ENCODE measurements at places on chromosomes 4 and X. TPM values are rescaled to one million over a fixed set of nuclear protein-coding genes. Genes with fewer than 3 reads are reported as not detected.

DNA sequence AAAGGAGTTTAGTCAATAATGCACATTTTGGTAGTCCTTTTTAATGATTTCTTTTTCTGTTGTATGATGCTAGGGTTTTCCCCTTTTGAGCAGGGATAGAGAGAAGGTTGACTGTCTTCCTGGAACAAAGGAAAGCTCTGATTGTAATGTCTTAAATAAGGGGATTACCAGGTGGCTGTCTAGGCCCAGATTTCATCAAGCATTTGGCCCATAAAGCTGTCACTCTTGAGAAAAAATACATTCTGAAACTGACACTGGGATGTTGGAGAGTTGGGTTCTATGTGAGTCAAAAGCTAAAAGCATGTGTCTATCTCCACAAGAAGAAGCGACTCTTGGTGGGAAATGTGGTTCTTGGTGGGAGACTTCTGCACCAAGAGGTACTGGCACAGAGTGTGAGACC, 26.4 kb downstream of the KIAA1210 start:
- no peaks in the 10 kb centered on the region for H3K36me3 ChIP-seq
- no peak for DNase-seq
- no peak overlapping the region for H3K4me3 ChIP-seq
- no peaks in the 10 kb centered on the region for H3K27me3 ChIP-seq
- peaks cover 2% of the 10 kb centered on the region for H3K4me1 ChIP-seq

GRCh38 chrX:136271300-136271699, 20.1 kb upstream of the MAP7D3 start:
- DNase-seq, result no peak
- no peak overlapping the region for H3K27ac ChIP-seq
- H3K4me3 ChIP-seq, result no peak overlapping the region
- H3K36me3 ChIP-seq, result no peaks in the 10 kb centered on the region
- peaks cover 18% of the 10 kb centered on the region for H3K4me1 ChIP-seq

- H3K36me3 ChIP-seq, result peaks cover 39% of the 10 kb centered on the region
- peaks cover 1% of the 10 kb centered on the region for H3K27me3 ChIP-seq
- no peaks in the 10 kb centered on the region for H3K4me1 ChIP-seq
- peak overlapping the region; percentile 57 for H3K27ac ChIP-seq
- DNase-seq, result no peak
Observed at GRCh38 chr4:118807659-118808058, 28.3 kb downstream of the SEC24D start.

DNA sequence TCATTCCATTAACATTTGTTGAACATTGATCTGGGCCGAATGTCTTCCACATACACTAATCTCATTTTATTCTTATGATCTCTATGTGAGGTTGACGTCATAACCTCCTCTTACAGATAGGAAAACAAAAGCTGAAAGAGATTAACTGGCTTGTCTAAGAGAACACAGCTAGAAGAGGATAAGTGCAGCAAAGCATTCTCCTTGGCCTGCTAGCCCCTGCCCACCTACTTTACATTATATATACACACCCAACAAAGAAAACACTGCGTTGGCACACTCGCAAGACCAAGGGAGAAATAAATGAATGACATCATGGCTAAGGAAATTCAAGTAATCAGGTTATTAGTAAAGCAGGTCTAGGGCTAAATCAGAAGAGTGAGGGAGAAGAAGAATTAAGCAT, 138.4 kb downstream of the PARM1 start:
- H3K4me1 ChIP-seq, result peaks cover 7% of the 10 kb centered on the region

DNA sequence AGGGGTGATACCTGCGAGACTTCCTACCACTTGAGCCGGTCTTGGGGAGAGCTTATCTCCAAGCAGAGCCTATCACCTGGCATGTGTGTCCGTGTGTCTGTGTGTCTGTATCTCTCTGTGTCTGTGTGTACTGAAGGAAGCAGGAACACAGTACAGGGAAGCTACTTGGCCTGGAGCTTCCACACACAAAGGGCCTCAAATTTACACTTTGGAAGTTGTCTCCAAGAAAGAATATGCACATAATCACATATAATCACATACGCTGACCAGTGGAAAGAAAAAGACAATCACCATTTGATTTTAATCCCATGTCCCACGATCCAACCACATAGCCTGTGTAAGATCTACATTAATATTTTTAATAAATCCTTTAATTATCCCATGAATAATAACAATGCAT, 13.2 kb upstream of the NKX6-1 start:
- peaks cover 3% of the 10 kb centered on the region for H3K27me3 ChIP-seq
- H3K27ac ChIP-seq, result no peak overlapping the region
- no peak overlapping the region for H3K4me3 ChIP-seq
- DNase-seq, result no peak
- peaks cover 6% of the 10 kb centered on the region for H3K4me1 ChIP-seq
- no peaks in the 10 kb centered on the region for H3K36me3 ChIP-seq

- no peak for DNase-seq
- no peaks in the 10 kb centered on the region for H3K36me3 ChIP-seq
- no peaks in the 10 kb centered on the region for H3K4me1 ChIP-seq
- peaks cover 12% of the 10 kb centered on the region for H3K27me3 ChIP-seq
- no peak overlapping the region for H3K4me3 ChIP-seq
Observed at GRCh38 chr4:6731318-6731675, 15.3 kb downstream of the BLOC1S4 start.

- H3K36me3 ChIP-seq, result peaks cover 7% of the 10 kb centered on the region
- peak; percentile 71 for DNase-seq
- no peaks in the 10 kb centered on the region for H3K27me3 ChIP-seq
- peak overlapping the region; percentile 34 for H3K27ac ChIP-seq
Observed at GRCh38 chr4:38179690-38180377, 219.6 kb downstream of the PTTG2 start.

DNA sequence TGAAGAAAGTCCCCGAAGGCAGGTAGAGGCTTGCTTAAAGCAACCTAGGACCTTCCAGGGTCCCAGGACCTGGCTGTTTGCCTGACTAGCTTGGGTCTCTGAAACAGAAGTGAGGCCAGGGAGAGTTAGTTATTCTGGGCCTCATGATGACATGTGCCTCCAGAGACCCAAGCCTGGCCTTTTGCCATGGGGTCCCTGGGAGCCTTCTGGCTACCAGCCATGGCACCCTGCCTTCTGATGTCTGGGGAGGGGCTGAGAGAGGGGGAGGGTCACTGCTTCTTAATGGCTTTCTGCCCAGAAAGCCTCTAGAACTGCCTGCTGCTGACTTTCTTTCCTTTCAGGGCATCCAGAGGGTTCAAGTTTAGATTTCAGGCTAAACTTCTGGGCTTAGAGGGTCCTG, 1.0 kb upstream of the STARD8 start:
- DNase-seq, result no peak
- H3K4me3 ChIP-seq, result no peak overlapping the region
- H3K27me3 ChIP-seq, result peaks cover 2% of the 10 kb centered on the region
- peaks cover 11% of the 10 kb centered on the region for H3K4me1 ChIP-seq
- H3K36me3 ChIP-seq, result no peaks in the 10 kb centered on the region

DNA sequence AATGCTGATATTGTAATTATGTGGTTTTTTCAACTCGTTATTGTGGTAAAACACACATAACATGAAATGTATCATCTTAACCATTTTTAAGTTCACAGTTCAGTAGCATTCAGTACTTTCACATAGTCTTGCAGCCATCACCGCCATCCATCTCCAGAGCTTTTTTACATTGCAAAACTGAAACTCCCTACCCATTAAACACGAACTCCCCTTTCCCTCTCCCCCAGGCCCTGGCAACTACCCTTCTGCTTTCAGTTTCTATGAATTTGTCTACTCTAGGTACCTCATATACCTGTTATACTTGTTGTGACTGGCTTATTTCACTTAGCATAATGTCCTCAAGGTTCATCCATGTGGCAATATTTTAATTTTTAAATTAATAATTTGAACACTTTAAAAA, 380.6 kb downstream of the MAPK10 start:
- no peak overlapping the region for H3K27ac ChIP-seq
- no peak for DNase-seq
- H3K4me1 ChIP-seq, result no peaks in the 10 kb centered on the region
- H3K27me3 ChIP-seq, result peaks cover 2% of the 10 kb centered on the region
- H3K36me3 ChIP-seq, result no peaks in the 10 kb centered on the region
- no peak overlapping the region for H3K4me3 ChIP-seq

DNA sequence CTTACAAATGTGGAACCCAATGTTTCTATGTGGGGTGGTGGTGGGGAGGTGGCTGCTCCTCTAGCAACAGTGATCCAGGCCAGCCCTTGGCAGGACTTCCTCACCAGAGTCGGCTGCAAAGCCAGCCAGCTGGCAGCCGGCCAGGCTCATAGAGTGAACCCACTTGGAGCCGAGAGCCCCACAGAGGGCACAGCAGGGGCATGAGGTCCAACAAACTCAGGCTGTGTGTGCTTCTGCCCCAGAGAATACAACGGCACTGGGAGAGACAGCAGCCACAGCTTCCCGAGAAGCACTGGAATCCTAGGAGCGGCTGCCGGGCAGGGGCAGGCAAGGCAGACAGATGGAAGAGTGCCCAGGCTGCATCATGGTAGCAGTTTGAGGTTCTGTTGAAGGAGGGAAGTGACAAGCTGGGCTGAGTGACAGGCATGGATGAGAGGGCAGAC, 23.5 kb upstream of the SOWAHD start:
- no peak overlapping the region for H3K27ac ChIP-seq
- no peak for DNase-seq
- H3K4me1 ChIP-seq, result no peaks in the 10 kb centered on the region
- H3K27me3 ChIP-seq, result no peaks in the 10 kb centered on the region
- H3K36me3 ChIP-seq, result no peaks in the 10 kb centered on the region

- no peak for DNase-seq
- H3K36me3 ChIP-seq, result no peaks in the 10 kb centered on the region
- no peak overlapping the region for H3K27ac ChIP-seq
Observed at GRCh38 chr4:165844161-165844560, 28.9 kb upstream of the TLL1 start.

- no peaks in the 10 kb centered on the region for H3K27me3 ChIP-seq
- no peak overlapping the region for H3K27ac ChIP-seq
- H3K36me3 ChIP-seq, result no peaks in the 10 kb centered on the region
- H3K4me3 ChIP-seq, result no peak overlapping the region
- no peak for DNase-seq
Observed at GRCh38 chrX:5176766-5177165, 1051.9 kb downstream of the NLGN4X start.

DNA sequence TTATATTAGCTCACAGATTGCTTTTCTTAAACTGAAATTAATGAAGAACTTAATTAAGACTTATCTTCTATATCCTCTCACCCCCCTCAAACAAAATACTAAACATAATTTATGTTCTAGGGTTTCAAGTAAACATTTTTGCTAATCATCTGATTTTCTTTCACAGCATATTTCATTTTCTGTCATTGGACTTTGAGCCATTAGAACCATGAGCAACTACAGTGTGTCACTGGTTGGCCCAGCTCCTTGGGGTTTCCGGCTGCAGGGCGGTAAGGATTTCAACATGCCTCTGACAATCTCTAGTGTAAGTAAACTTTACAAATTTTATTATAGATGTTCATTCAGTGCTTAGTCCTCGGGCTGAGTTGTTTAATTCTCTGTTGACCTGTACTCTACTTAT, 3.3 kb downstream of the PDLIM5 start:
- H3K36me3 ChIP-seq, result peaks cover 25% of the 10 kb centered on the region
- DNase-seq, result no peak
- peaks cover 41% of the 10 kb centered on the region for H3K4me1 ChIP-seq
- no peak overlapping the region for H3K4me3 ChIP-seq
- H3K27me3 ChIP-seq, result peaks cover 5% of the 10 kb centered on the region

DNA sequence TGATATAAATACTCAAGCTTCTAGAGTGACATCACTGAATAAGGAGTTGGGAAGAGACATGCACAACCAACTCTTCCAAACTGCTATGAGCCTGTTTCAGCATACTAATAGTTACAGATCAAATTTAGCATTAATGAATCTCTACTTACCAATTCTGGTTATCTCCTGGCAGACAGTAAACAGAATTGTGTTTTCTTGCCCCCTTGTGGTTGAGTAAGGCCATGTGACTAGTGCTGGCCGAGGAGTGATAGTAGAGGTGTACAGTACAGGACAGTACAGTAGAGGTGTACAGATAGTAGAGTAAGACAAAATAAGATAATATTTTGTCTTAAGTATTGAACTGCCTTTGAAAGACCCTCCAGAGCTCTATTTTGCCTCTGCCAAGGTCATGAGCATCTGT, 681.4 kb downstream of the GABRG1 start:
- H3K27ac ChIP-seq, result no peak overlapping the region
- DNase-seq, result no peak
- no peak overlapping the region for H3K4me3 ChIP-seq
- H3K4me1 ChIP-seq, result no peaks in the 10 kb centered on the region

- H3K27ac ChIP-seq, result peak overlapping the region; percentile 58
- peak overlapping the region; percentile 14 for H3K4me3 ChIP-seq
- H3K27me3 ChIP-seq, result no peaks in the 10 kb centered on the region
- no peak for DNase-seq
- H3K4me1 ChIP-seq, result peaks cover 6% of the 10 kb centered on the region
- no peaks in the 10 kb centered on the region for H3K36me3 ChIP-seq
Observed at GRCh38 chrX:41732260-41732659, 8.3 kb downstream of the GPR82 start.

GRCh38 chrX:40617566-40617965, 5.7 kb upstream of the MPC1L start:
- H3K27ac ChIP-seq, result no peak overlapping the region
- no peaks in the 10 kb centered on the region for H3K4me1 ChIP-seq

GRCh38 chr4:128682942-128683666, 126.4 kb upstream of the JADE1 start:
- no peak overlapping the region for H3K4me3 ChIP-seq
- H3K27ac ChIP-seq, result no peak overlapping the region
- H3K27me3 ChIP-seq, result peaks cover 4% of the 10 kb centered on the region
- H3K36me3 ChIP-seq, result no peaks in the 10 kb centered on the region
- DNase-seq, result no peak

- peak overlapping the region; percentile 10 for H3K27ac ChIP-seq
- H3K4me1 ChIP-seq, result peaks cover 5% of the 10 kb centered on the region
- no peaks in the 10 kb centered on the region for H3K36me3 ChIP-seq
- DNase-seq, result no peak
- H3K4me3 ChIP-seq, result no peak overlapping the region
- no peaks in the 10 kb centered on the region for H3K27me3 ChIP-seq
Observed at GRCh38 chr4:128819082-128819742, 9.7 kb downstream of the JADE1 start.

DNA sequence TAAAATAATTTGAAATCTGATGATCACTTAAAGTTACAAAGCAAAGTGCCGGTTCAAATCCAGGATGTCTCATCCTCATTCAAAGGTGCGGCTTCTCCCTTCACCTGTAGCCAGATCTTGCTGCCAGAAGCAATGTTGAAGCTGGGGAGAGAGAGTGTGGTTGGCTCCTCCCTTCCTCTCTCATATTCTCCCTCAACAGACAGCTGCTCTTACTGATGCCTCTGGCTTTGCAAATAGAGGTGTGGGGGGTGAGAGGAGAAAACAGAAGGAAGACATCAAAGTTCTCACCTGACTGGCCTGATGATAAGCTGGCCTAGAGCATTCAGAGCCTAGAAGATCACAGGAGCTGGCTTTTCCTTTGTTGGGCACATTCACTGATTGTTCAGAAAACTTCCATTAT, 28.3 kb upstream of the BTC start:
- no peaks in the 10 kb centered on the region for H3K4me1 ChIP-seq
- peaks cover 6% of the 10 kb centered on the region for H3K36me3 ChIP-seq
- no peak for DNase-seq
- peaks cover 1% of the 10 kb centered on the region for H3K27me3 ChIP-seq
- H3K4me3 ChIP-seq, result no peak overlapping the region

GRCh38 chr4:108560616-108561015, 59.8 kb upstream of the RPL34 start:
- peaks cover 4% of the 10 kb centered on the region for H3K27me3 ChIP-seq
- H3K36me3 ChIP-seq, result no peaks in the 10 kb centered on the region
- H3K27ac ChIP-seq, result peak overlapping the region; percentile 98
- peak; percentile 42 for DNase-seq

Gene NUDT11
- 8.7 TPM for total RNA-seq

Gene SYN1
- 2.9 TPM for total RNA-seq

Gene ADH1C
- not detected for total RNA-seq

Gene GPR143
- total RNA-seq, result 16.8 TPM

Gene TRIM75
- not detected for total RNA-seq

Gene GYPA
- not detected for total RNA-seq

Gene CLGN
- 21.6 TPM for total RNA-seq

Gene NSG1
- 2.9 TPM for total RNA-seq

Gene LDB2
- 268 TPM for total RNA-seq

Gene SULT1E1
- not detected for total RNA-seq

Gene FAM53A
- total RNA-seq, result 1.8 TPM

Data from endothelial cell (in vitro differentiated cells).